Mammary epithelial cell (primary cell): ENCODE measurements at places on chromosomes 6 and 20. TPM values are rescaled to one million over a fixed set of nuclear protein-coding genes. Genes with fewer than 3 reads are reported as not detected.

- peak; percentile 41 for DNase-seq
Measured at GRCh38 chr6:46090115-46091079, 39.4 kb upstream of the ENPP4 start.

GRCh38 chr6:168009331-168009730 lies 11.9 kb downstream of the KIF25 start:
- DNase-seq: no peak

PDSS2 gene
- total RNA-seq: 10.6 and 10.7 TPM in 2 replicates

CALHM4 gene
- 0.17 TPM for total RNA-seq

DNA sequence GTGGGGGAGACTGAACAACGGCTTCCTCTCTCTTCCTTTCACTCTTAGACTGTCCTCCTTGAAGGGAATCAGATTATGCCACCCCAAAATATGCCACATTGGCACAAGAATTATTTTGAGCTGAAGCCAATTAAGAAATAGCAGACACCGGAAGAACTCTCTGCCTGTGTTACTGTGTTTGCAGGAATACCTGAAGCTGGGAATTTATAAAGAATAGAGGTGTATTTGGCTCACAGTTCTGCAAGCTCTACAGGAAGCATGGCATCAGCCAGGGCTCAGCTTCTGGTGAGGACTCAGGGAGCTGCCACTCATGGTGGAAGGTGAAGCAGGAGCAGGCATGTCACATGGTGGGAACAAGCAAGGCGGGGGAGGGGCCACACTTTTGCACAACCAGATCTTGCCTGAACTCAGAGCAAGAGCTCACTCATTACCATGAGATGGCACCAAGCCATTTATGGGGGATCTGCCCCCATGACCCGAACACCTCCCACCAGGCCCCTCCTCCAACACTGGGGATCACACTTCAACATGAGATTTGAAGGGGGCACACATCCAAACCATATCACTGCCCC lies 46.0 kb downstream of the PCNA start:
- no peak for DNase-seq

DEFB121 gene
- total RNA-seq: not detected in 2 replicates

GRCh38 chr6:152241013-152241766 lies 396.0 kb downstream of the SYNE1 start:
- DNase-seq: no peak

FOXQ1 gene
- total RNA-seq: not detected

- DNase-seq: peak; percentile 73
Measured at GRCh38 chr6:47780510-47781356, 1.1 kb upstream of the OPN5 start.

SLCO4A1 gene
- total RNA-seq: 0.17 TPM

STMND1 gene
- not detected in 2 replicates for total RNA-seq

DNA sequence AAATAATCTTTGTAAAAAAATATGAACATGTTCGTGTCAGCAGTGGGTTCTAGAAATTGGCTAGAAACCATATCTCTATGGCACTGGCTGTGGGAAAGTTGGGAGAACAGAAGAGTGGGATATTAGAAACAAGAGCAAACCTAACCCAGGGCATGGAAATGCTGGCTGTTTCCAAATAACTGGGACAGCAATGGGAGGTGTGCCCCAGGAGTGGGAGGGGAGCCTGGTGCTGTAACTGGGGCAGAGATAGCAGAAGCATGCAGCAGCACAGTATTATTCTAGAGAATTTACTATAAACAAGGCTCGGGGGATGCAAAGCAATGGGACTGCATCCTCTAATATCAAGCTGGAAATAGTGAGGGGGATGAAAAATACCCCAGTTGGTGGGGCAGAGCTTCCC lies 175.0 kb downstream of the KIF6 start:
- no peak for DNase-seq

GRCh38 chr6:39195792-39196385 lies 33.4 kb downstream of the KCNK5 start:
- no peak for DNase-seq

POPDC3 gene
- 34.0 TPM for total RNA-seq

DNA sequence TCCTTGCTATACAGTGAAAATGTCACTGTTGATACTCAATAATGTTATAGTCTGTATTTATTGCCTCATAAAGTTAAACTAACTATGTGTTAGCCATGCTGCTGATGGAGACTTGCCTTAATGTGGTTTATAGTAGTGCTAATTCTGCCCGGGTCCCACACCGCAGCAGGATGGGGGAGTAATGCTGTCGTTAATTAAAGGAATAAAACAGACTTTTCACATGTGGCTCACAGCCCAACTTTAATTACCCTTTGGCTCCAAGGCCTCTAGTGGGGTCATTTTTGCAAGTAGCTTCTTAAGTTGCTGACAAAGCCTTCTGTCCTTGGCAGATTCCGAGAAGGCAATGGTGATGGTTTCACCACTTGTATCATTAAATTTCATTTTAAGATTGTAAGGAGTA lies 634.3 kb downstream of the TBC1D32 start:
- DNase-seq: no peak

GRCh38 chr20:36126836-36127527 lies 27.6 kb upstream of the EPB41L1 start:
- DNase-seq: no peak

DNA sequence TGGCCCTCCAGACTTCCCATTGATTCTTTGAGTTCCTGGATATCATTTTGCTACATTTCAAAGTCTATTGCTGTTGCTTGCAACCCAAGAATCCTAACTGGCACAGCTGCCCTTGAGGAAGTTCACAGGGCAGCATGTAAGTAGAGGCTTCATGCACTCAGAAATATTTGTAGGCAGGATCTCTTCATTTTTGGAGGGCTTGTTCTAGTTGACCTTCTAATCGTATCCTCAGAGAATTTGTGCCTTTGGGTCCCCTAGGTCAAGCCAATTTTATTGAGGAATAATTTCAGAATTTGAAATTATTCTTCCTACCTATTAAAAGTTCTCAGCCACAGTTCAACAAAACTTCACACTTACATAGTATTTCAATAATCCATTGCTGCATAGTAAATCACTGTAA lies 5.6 kb upstream of the NCOA3 start:
- no peak for DNase-seq

GRCh38 chr20:57870597-57871236 lies 160.9 kb upstream of the PMEPA1 start:
- DNase-seq: no peak

AK9 gene
- 2.2 TPM for total RNA-seq

DNA sequence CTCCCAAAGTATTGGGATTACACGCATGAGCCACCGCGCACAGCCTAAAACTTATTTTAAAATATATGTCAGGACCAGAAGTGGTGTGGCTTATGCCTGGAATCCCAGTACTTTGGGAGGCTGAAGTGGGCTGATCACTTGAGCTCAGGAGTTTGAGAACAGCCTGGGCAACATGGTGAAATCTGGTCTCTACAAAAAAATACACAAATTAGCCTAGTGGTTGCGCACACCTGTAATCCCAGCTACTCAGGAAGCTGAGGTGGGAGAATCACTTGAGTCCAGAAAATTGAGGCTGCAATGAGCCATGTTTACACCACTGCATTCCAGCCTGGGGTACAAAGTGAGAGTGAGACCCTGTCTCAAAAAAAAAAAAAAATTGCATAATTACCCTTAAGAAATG lies 13.7 kb downstream of the PXT1 start:
- DNase-seq: no peak

DNA sequence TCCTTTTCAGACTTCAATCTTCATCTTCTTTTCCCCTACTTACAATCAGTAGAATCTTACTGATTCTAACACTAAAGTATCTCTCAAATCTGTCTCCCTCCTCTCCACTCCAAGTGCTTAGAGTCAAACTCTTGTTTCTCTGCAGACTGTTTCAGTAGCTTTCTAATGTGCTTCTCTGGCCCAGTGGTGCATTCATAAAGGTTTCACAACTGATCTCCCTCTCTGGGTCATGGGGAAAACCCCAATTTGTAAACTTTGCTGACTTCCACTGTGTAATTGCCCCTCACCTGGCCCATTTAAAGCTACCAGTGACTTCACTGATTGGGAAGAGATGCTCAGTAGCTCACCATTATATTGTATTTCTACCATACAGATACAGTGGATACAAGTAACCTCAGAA lies 183.6 kb downstream of the FAXC start:
- DNase-seq: no peak

- no peak for DNase-seq
Measured at GRCh38 chr6:138643210-138643609, 130.4 kb upstream of the CCDC28A start.

GRCh38 chr20:48758206-48758820 lies 69.5 kb downstream of the PREX1 start:
- DNase-seq: no peak

GRCh38 chr6:130849594-130849993 lies 22.4 kb downstream of the SMLR1 start:
- no peak for DNase-seq

- no peak for DNase-seq
Measured at GRCh38 chr20:51837876-51838420, 35.6 kb upstream of the SALL4 start.

DCDC2 gene
- 0.05 and 0.38 TPM in 2 replicates for total RNA-seq

DNA sequence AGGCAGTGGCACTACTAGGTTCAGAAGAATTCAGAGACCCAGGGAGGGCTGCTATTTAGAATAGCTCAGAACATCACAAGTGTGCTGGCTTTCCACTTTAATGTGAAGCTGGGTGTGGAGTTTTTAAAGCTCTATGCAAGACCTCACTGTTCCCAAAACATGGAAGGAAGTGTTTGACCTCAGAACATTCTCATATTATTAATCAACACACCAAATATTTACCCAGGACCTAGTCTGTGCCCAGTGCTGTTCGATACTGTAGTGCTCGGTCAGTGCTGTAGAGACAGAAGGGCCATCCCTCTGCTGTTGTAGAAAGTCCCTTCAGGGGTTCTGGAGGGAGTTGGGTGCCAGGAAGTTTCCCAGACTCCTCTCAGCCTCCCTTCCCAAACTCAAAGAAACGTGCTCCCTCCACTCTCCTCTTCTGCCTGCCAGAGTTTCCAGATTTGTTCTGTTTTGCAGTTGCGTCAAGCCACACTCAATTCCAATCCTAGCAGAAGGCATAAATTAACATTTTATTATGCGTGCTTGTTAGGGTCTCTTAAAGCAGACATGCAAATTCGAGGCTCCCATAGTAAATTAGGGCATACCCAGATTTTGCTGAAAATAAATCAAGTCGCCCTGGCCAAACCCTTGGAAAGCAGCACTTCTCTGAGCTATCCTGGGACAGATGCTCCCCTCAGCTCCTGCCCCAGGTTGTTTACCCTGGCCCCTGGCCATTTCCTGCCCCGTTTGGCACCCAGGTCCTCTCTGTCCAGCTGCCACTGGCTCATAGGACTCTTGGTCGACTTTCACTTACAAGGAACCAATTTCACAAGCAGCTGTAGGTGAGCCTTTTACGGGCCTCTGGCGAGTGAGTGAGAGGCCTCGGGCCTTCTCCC lies 248.6 kb downstream of the HIVEP2 start:
- peak; percentile 35 for DNase-seq

DNA sequence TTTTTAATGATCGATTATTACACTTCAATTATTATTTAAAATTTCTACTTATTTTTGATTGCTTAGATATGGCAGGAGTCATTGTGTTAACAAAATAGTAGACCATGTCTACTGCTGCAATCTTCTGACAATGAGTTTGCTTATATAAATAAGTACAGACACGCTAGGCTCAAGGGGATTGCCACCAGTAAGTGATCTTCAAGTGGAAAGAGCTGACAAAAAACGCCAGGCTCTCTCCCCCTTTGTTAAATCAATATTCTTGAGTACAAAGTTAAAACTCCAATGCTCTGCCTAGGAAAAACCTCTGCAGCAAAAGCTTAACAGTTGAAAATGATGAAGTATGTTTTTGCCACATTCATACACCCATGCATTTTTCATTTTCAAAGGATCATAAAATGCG lies 738.1 kb downstream of the HDGFL1 start:
- DNase-seq: no peak

GRCh38 chr6:90621581-90621980 lies 34.7 kb upstream of the MAP3K7 start:
- DNase-seq: no peak

NHLRC1 gene
- total RNA-seq: 3.3 TPM

FOXP4 gene
- total RNA-seq: 5.0 TPM

ZC2HC1B gene
- total RNA-seq: not detected in 2 replicates

GRCh38 chr20:44093249-44093582 lies 93.8 kb downstream of the JPH2 start:
- DNase-seq: no peak

- DNase-seq: no peak
Measured at GRCh38 chr20:53707371-53708055, 113.9 kb upstream of the ZNF217 start.

CYP21A2 gene
- total RNA-seq: 0.35 TPM in 1 of 2 replicates, not detected in the other

PSORS1C1 gene
- 3.7 TPM for total RNA-seq
